ENCODE measurements at places on chromosomes 1 and 21.

DNA sequence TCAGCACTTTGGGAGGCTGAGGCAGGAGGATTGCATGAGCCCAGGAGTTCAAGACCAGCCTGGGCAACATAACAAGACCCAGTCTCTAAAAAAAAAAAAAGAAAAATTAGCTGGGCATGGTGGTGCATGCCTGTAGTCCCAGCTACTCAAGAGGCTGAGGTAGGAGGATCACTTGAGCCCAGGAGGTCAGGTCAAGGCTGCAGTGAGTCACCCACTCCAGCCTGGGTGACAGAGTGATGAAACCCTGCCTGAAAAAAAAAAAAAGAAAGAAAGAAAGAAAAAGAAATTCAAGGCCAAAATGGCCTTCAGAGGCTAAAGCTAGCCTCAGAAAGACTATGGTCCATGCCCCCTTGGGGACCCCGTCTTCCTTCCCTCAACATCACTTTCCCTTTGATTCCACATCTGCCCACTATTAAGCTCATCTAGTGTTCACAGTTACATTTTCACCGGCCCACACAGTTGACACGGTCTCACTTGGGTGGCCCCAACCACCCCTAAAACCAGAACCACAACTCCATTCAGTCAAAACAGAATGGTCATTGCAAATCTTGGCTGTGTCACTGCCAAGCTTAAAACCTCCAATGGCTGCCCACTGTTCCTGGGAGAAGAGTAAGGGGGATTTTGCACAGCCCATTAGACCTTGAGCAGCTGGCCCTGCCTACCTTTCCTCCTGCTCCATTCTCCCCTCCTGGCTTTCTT lies 2.1 kb upstream of the CAPN8 start:
- no peak for DNase-seq

GRCh38 chr1:59879574-59879973 lies 47.0 kb downstream of the CYP2J2 start:
- no peak for DNase-seq

DNA sequence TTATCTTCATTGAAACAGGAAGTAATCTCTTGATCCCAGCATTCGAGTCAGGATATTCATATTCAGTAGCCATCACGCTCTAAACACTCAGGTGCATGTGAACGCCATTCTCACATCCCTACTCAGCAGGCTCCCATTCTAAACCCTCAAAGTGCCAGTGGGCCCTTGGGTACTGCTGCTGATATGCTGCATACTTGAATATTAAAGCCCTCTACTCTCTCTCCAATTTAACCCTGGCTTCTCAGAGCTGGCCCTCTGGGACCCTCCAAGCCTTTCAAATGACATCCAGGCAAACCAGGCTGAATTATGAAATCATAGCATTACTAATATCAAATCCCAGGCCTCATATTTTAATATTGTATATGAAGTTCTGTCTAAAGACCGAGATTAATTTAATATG lies 468.2 kb downstream of the NUF2 start:
- DNase-seq, result no peak

DNA sequence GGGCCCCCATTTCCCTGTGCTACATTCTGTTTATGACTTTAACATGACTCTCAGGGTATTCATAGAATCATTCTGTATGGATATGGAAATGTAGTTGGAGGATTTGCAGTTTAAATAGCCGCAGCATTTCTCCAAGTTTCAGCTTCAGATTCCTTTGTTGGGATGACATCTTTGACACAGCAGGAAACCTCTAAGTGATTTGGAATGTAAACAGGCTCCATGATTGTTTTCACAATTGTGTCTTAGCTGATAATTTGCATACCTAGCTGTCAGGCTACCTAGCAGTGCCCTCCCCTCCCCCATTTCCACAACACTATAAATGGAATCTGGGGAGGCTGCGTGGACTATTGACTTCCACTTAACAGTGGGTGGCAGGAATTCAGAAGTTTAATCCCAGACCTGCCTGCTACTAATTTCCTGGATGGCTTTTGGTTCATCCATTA lies 290.2 kb downstream of the HLX start:
- no peak for DNase-seq

DNA sequence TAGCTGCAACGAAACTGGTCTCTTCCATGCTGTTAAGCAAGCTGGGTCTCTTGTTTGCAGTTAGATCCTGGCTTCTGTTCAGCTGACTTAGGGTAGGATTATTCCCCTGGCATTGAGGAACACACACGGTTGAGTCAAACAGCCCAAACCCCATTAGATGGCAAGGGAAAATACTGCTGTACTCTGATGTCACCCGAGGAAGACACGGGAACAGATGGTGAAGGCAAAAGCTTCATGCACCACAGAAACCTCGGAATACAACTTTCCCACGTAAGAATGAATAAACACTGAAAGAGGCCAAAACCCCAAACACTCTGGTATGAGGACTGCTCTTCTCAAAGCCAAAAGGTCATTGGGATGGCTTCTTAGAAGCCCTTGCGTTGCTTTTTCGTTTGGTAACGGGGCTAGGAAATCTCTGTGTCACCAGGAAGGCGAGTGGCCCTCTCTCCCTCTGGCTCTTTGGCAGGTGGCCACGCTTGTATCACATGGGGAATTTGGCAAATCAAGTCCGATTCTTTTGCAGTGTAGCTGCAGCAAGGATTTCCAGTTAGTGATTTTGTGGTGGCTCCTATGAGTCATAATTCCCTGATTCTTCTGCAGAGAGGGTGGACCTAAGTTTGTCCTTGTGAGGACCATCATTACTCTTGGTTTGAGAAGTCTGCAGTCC lies 16.7 kb upstream of the LYST start:
- DNase-seq, result peak; percentile 94
